AG10803 (cell line): ENCODE measurements at places on chromosomes 5 and 9.

DNA sequence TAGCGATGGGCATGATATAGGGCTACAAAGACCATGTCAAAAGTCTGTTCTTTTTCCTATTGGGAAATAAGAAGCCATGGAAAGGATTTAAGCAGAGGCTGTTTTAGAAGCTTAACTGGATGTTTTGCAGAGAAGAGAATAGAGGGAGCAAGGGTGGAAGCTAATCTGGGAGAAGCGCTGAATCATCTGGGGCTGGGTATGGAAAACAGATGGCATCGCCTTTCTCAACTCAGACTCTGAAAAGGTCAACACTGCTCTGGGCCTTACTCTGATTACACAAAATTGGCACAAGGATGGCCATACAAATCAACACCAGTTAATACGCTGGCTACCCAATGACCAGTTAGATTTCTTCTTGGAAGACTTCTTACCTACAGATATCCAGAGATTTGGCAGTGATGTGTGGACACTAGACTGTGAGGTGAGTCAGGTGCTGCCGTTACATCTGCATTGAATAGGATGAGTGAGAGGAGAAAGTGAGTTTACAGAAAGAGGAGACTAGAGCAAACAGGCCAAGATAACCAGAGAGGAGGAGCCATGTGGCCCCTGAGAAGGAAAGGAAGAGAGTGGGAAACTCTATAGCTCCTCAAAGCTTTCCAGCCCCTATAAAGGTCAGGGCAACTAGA lies 6.2 kb upstream of the TCERG1 start:
- DNase-seq: peak; percentile 49

- peak; percentile 92 for DNase-seq
These were observed 220.4 kb downstream of the ARRDC3 start for GRCh38 chr5:91162534-91163381.

DNA sequence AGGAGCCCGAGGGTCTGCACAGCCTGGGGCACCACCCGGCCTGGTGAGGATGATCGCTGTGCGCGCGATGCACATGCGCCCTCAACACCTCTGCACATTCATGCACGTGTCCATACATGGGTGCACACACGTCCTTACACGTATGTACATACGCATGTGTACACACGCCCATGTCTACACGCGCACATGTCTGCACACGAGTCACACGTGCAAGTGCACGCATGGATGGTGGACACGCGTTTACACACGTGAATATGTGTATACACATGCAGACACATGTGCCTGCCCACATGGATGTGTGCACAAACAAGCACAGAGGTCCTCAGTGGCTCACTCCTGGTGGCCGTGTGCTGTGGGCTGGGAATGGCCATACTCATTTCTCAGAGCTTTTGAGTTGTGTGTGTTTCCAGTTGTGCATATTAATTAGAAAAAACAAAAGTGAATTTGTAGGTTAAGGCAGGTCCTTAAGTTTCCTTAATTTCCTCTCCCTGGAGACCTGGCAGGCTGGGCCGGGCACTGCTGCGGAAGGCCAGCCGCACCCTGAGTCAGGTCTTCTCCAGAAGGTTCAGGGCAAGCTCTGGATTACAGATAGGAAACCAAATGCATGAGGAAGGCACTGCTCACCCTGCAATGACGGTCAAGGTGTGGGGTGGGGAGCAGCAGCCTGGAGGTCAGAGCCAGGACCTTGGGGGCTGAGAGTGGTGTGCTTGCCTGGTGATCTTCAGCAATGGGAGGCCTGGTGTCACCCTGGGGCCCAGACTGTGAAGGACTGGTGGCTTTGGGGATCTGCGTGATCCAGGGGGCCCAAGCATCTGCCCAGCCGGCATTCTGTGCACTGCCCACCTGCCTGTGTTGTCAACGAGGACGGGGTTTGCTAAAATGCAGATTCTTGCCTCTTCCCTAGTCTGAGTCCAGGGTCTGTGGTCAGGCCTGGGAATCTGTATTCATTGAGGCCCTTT lies 1.3 kb upstream of the RNU6ATAC start:
- DNase-seq: peak; percentile 36

GRCh38 chr5:45057564-45057963 lies 248.8 kb downstream of the MRPS30 start:
- no peak for DNase-seq

DNA sequence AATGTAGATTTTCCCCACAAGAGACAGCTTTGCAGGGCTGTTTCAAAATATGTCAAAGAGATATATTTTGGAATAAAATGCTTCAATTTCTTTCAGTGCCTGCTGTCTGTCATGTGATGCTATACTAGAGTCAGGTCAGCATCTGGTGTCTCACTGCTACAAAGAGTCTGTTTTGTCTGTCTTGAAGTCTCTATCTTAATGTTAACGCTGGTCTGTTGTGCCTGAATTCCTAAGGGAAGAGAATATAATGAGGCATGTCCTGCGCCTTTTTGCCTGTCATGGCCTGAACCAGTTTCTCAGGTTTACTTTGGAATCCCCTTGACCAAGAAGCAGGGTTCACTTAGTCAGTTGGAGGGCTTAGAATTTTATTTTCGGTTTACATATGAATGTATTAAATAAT lies 176.4 kb downstream of the PDZD2 start:
- DNase-seq: no peak

GRCh38 chr9:129640086-129640870 lies 1.7 kb downstream of the ASB6 start:
- DNase-seq: no peak

- peak; percentile 79 for DNase-seq
These were observed 124.1 kb downstream of the SYK start for GRCh38 chr9:90925581-90926257.

DNA sequence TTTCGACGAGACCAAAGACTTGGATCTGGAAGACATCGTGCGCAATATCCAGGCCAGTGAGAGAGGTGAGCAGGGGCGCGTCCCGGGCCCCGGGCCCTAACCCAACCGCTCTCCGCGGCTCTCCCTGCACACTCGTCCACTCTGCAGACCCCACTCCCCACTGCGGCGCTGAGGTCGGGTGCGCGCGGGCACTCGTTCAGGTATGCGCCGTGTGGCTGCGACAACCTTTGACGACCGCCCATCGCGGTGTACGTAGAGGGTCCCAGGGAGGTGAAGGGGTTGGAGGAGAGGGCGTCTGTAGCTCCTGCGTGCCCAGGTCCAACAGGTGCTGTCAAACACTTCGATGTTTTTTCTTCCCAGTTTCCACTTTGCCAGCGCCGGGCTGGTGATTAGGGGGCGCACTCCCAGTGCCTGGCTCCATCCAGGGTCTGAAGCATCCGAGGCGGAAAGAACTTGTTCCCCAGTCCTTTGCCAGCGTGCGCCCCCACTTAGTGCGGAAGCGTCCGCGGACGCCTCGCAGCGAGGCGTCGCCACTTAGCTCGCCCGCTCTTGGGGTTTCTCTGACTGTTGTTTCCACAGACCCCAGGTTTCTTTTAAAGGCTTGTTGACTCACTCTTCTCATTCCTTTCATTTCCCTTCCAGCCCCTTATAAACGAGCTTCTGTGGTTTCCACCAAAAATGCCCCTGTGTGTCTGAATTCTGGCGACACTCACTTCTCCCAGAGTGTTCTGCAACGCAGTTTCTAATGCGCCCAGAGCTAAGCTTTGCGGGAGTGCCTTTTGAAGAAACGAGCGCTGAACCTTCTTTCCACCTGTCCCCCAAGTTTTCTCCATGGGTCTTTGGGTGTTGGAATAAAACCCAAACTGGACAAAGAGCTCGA lies 1.6 kb downstream of the NPR3 start:
- DNase-seq: peak; percentile 39

DNA sequence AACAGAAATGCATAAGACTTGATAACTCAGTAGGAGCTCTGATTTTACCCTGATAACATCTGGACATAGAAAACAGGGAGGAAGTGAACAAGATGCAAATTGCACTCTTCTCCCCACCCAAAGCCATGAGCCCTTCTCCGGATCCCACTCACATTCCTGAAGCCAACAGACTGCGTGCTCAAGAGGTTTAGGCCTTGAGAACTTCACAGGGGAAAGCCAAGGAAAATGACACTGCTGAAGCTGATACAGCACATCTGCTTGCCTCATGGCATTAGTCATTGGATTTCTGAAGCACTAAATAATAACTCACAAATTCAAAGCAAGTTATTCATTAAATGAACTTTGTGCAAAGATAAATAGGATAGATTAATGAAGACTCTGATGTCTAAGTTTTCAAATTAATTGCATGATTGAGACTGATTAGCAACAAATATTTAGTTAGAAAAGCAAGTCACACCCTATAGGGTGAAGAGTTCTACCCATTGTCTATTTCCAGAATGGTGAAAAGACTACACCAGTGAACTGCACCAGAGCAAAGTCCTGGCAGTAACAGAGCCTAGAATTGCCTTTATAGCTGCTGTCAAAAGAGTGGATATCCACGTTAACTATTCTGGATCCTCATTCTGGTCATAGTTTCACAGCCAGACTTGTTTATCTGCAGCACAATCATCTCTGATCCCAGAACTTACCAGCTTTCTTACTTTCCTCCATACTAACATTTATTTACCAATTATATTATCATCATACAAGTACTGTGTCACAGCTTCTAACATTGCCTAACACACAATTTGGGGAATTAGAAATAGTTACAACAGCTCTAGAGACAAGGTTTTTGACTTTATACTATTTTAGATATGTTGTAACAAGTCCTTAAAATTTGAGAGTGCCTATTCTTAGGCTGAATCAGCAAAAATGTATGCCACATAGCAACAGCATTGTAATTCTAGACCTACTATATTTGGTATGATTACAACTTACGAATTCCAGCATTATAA lies 432.1 kb upstream of the RGMB start:
- DNase-seq: peak; percentile 99

- DNase-seq: no peak
These were observed 43.7 kb downstream of the SECISBP2 start for GRCh38 chr9:89361816-89362646.

DNA sequence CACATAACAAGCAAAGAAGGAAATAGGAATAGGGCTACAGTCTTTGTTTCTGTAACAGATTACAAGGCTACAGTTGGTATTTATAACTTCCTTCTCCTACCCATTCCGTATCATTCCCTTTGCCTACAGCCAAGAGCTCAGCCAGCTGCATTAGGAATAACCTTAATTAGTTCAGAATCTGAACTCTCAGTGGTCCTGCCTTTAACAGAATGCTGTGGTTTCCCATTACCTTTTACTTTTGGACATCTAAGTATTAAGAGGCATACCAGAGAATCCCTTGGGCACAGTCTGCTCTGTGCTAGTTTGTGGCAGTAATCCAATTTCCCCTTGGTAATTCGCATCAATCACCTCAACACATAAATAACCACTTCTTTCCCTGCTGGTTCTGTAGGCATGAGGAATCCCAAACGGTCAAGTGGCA lies 44.2 kb downstream of the PKD2L2 start:
- peak; percentile 41 for DNase-seq

GRCh38 chr5:109990723-109991359 lies 301.1 kb downstream of the MAN2A1 start:
- DNase-seq: no peak

GRCh38 chr5:118553662-118554061 lies 434.7 kb downstream of the DTWD2 start:
- peak; percentile 100 for DNase-seq

DNA sequence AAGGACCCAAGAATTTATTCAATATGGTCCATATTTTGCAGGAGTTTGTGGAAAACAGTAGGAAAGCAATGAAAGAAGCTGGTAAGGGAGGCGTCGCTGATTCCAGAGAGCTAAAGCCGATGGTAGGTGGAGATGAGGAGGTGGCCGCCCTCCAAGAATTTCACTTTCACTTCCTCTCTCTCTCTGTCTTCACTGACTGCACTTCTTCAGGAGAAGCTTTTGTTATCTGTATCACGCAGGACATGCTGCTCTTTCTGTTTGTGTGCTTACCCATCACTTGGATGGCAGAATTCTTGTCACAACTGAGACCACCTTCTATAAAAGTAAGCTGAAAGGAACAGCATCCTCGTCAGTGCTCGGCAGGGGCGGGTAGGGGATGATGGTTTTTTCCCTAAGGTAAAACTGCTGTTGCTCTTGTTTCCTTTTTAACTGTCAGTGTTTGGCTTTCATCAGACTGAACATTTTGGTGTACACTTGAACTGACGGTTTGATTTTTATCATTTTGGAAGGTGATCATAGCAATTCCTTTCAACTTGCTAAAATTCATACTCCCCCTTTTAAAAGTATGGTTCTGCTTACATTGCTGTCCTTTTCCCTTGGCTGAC lies 62.4 kb upstream of the FSD1L start:
- no peak for DNase-seq

GRCh38 chr9:70466976-70467561 lies 52.6 kb upstream of the KLF9 start:
- peak; percentile 79 for DNase-seq

GRCh38 chr5:116340799-116341198 lies 233.8 kb downstream of the SEMA6A start:
- DNase-seq: no peak

DNA sequence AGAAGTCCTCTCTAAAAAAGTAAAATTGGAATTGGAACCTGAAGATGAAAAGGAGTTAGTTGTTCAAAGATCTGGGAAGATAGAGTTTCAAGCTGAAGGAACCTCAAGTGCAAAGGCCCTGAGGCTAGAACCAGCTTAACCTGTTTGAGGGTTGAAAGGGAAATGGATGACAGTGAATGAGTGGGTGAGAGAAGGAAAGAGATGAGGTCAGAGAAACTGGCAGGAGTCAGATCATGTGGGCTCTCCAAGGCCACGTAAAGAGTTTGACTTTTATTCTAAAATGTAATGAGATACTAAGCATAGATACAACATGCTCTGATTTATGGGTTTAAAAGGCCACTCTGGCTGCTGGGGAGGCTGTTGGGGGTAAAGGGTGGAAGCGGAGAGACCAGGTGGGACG lies 2.5 kb upstream of the RAD23B start:
- DNase-seq: no peak

GRCh38 chr5:4128994-4129393 lies 533.4 kb downstream of the IRX1 start:
- no peak for DNase-seq

DNA sequence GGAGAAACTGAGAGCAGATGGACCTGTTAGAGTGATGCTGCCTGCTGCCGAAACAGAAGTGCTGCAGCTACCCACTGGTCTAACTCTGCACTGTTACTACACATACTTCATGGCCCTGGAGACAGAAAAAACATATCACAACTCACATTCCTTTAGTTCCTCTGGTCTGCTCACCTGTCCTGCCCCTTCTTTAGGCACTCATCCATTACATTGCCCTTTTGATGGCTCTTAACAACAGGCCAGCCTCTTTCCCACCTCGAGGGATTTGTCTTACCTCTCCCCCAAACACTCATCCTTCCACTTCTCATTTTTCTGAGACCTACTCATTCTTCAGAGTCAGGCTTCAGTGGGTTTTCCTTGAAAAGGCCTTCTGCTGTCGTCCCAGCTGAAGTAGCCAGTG lies 49.2 kb downstream of the KCTD16 start:
- DNase-seq: no peak
